ENCODE measurements at places on chromosomes 13 and 19.
A peak's percentile ranks its signal among the peaks of the same experiment; 100 is the strongest.

GRCh38 chr19:30066781-30067759, 125.0 kb downstream of the URI1 start:
- DNase-seq: no peak

GRCh38 chr19:55581823-55582223, 1.2 kb upstream of the ZNF579 start:
- no peak for DNase-seq

- no peak for DNase-seq
Observed at GRCh38 chr13:45662162-45662561, 40.0 kb upstream of the CBY2 start.

- DNase-seq: no peak
Observed at GRCh38 chr13:75492389-75492788, 10.4 kb upstream of the TBC1D4 start.

- no peak for DNase-seq
Observed at GRCh38 chr13:23817136-23817535, 72.1 kb downstream of the MIPEP start.

GRCh38 chr13:39509616-39510315, 93.2 kb downstream of the LHFPL6 start:
- DNase-seq: no peak

- DNase-seq: no peak
Observed at GRCh38 chr13:43583321-43583720, 203.5 kb downstream of the ENOX1 start.

DNA sequence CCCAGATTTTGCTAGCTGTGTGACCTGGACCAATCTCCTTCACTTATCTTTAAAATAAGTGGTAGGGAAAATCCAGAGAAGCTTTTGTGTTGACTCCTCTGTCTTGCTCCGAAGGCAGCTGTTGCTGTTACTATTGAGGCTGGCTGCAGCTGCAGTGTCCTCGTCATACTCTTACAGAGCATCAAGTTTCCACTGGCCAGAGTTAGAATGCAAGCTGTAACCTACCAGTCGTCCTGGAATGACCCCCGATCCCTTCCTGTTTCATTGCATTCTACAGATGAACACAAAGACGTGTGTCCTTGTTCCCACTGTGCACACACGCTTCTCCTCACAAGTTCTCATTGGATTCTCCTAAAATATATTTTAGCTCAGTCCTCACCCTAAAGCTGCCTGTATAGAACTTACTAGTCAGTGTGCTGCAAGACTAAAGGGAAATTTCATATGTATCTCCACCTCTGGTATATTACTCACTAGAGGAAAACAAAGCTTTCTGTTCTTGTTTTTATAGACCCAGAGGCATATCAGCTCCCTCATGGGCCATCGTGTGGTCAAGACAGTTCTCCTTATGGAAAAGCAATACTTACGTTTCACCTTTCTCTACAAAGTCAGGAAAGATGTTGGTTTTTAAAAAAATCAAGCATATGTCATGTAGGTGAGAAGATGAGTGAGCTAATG, 589.8 kb downstream of the LMO7 start:
- DNase-seq: no peak

DNA sequence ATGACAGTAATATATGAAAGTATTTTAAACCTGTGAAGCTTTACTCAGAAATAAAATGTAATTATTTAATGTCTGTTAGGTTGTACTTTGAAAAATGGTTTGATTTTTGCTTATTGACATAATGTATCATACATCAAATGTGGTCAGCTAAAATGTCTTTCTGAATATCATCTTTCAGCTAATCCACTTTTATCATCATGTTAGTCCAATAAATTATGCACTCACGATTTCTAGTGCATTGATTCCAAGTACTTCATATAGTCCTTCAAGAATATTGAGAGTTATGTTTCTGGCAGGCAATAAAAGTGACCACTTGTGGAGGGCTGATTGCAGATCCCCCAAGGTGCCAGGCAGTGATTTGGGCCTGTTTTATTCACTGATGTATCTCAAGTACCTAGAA, 1204.1 kb downstream of the OLFM4 start:
- DNase-seq: no peak

- DNase-seq: no peak
Observed at GRCh38 chr13:32779119-32779518, 192.9 kb downstream of the PDS5B start.

GRCh38 chr13:52949742-52950141, 78.9 kb upstream of the OLFM4 start:
- DNase-seq: no peak

DNA sequence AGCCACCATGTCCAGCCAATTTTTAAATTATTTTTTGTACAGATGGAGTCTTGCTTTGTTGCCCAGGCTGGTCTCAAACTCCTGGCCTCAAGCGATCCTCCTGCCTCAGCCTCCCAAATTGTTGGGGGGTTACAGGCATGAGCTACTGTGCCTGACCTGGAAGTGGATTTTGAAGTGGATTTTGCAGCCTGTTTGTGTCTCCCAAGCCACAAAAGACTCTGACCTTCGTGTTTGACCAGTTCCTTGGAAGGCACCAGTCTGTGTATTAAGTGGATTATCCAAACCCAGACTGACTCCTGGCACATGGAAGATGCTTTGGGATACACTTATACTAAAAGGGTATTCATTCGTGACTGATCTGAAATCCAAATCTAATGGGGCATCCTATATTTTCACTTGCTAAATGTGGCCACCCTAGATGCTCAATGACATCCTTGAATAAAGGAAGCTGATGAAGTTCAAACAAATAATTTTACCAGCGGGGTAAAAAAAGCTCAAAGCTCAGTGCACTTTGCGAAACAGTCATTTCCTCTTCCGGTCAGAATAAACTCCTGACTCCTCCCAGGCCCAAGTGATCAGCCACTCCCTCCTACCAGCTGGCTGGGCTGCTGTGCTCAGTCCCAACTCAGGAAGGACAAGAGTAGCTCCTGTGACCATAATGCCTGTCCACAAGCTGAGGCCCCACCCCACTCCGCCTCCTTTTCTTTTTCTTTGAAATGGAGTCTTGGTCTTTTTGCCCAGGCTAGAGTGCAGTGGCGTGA, 32.6 kb upstream of the GATAD2A start:
- peak; percentile 18 for DNase-seq

DNA sequence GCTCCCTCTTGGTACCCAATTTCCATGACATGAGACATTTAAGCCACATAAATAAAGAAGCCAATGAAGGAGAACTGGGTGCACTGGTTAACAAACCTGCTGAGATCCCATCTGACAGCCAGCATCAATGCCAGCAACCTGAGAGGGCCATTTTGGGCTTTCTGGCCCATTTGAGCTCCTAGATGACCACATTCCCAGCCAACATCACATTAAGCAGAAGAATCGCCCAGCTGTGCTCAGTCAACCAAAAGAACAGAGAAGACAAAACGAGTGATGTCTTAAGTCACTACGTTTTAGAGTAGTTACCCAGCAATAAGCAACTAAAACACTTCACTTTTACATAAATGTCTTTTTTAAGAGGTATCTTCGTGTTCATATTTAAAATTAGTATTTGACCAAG, 21.9 kb downstream of the LCP1 start:
- no peak for DNase-seq
